ENCODE measurements at places on chromosomes 5 and 9.

GRCh38 chr5:468401-468800 is 25.4 kb downstream of the EXOC3 start:
- no peak for DNase-seq

DNA sequence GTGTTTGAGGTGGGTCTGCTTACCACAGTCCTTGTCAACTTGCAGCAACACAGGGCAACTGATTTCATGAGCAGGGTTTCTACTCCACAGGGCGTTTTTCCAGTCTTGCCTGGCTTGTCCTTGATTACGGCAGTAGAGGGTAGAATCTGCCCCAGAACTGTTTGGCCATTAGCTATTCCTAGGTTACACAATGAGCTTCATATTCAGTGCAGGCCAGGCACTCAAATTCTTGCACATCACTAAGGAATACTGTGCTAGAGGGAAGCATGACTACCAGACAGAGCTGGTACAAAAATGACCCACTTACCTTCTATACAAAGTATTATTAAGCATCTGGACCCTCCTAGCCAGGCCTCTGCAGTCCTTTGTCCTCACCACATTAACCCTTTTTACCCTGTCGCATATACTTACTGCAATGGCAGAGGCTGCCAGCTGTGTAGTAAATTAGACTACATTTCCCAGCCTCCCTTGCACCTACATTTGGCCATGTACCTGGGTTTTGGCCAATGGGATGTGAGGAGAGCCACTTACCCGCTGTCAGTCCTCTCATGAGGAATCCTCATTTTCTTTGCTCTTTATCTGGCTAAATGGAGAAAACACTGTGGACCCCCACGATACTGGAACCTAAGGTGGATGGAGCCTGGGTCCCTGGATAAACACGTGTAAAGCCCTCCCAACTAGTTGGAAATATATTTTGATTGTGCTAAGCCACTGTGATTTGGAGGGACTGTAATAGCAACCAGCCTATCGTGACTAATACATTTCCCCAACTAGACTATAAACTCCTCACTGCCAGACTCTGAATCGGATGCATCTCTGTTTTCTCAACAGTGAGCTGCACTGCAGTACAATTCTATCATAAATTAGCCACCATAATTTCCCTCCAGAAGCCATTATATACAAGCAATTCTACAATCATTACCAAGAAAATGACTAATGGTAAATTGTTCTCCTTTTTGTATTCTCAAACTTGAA is 218.7 kb downstream of the GLIS3 start:
- no peak for DNase-seq

- no peak for DNase-seq
Measured at GRCh38 chr9:109872901-109873300, 92.9 kb downstream of the PALM2AKAP2 start.

DNA sequence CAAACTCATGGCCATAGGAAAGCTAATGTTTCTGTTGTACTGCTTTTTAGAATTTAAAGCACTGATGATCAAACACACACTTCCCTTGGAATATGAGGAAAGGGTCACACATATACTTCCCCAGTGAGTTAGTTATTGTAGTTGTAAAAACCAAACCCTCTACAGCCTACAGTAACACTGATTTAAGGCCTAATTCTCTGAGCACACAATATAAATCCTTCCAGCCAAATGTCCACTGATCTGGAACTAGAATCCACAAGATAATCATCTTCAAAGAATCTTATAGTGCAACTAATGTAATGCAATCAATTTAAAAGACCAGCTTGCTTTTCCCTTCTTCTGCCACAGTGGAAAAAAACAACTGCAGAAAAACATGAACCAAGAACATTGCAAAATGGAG is 219.3 kb downstream of the CAAP1 start:
- no peak for DNase-seq

- DNase-seq = peak; percentile 15
Measured at GRCh38 chr5:181098762-181099601, 32.0 kb downstream of the OR2V1 start.

- no peak for DNase-seq
Measured at GRCh38 chr5:169576181-169576598, 7.4 kb upstream of the SPDL1 start.

DNA sequence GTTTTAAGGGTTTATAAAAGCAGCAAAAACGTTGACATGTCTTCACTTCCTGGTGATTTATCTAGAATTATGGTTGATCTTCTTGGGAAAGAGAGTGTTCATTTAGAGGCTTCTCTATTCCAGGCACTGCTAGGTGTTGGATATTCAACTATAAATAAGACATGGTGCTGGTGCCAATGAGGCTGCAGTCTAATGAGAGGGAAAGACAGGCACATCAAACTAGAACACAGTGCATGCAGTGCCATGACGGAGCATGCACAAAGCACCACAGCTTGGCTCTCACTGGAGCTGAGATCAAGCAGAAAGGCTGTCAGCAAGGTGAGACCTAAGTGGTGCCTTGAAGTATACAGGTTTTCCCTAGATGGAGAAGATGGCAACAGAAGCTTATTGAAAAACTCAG is 126.5 kb downstream of the RMI1 start:
- DNase-seq = no peak

DNA sequence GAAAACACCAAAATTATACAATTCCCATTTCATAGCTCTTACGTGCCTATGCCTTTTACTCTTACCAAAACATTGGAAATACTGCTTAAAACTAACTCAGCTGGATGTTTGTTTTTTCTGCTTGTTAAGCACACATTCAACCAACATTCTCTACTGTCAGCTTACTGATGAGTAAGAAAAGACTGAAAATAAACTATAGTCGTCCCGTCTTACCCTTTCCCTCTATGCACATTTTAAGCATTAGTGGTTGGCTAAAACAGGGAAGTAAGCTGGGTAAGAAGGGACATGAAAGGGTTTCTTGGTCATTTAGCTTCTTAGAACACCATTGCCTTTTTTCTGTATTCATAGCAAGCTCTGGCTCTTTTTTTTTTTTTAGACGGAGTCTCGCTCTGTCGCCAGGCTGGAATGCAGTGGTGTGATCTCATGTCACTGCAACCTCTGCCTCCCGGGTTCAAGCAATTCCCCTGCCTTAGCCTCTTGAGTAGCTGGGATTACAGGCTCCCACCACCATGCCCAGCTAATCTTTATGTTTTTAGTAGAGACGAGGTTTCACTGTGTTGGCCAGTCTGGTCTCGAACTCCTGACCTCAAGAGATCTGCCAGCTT is 232.1 kb upstream of the PCSK5 start:
- DNase-seq = no peak

DNA sequence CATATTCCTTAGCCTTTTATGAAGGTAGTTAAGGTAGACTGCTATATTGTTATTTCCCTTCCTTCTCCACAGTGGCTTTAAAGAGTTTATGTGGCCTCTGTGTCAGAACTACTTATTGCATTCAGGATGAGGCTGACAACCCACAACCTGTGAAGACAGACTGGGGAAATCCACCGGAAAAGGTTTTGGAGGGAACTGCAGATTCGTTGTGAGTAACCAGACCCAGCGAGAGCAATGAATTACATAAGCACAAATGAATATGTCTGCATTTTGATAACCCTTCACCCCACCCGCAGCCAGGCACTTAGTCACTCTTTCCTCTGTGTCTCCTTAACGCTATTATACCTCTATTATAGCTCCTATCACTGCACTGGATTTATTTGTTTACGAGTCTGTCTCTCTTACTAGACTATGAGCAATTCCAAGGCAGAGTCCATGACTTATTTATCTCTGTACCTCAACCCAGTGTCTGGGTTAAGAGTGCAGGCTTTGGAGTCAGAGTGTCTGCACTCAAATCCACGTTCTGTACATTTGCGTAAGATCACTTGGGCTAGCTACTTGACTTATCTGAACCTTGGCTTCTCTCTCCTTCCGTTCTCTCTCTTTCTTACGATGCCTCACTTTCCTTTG is 19.2 kb downstream of the KCTD16 start:
- peak; percentile 59 for DNase-seq

DNA sequence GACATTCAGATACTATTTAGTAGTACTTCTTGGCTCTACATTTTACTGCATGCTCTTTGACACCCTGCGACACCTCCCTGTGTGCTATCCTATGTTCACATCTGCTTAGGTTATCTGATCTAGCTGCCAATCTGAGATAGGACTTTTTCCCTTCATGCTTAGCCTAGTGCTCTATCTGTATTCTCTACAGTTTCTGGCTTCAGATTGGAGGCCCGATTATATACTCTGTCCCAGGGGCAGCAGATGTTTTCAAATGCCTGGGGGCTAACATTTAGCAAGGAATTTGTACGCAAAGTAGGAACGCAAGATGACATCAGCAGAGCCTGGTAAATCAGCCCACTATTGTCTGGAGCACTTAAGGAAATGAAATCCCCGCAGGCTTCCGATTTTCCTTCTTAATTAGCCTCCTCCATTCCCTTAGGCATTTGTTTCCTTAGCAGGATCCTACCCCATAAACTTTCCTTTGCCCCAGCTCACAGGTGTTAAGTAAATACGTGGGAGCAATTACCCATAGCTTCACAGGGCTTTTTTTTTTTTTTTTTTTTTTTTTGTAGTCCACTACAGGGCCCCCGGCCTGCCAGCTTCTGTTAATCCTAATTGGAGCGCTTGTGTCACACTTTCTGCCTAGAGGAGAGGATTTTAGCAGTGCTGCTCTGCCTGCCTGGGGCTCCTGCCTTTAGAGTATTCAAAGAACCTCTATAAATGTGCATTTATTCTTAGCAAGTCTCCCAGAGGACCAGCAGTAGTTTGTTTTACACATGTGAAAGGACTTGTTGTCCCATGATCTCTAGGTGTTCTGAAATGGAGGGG is 61.1 kb upstream of the LPAR1 start:
- DNase-seq = no peak

DNA sequence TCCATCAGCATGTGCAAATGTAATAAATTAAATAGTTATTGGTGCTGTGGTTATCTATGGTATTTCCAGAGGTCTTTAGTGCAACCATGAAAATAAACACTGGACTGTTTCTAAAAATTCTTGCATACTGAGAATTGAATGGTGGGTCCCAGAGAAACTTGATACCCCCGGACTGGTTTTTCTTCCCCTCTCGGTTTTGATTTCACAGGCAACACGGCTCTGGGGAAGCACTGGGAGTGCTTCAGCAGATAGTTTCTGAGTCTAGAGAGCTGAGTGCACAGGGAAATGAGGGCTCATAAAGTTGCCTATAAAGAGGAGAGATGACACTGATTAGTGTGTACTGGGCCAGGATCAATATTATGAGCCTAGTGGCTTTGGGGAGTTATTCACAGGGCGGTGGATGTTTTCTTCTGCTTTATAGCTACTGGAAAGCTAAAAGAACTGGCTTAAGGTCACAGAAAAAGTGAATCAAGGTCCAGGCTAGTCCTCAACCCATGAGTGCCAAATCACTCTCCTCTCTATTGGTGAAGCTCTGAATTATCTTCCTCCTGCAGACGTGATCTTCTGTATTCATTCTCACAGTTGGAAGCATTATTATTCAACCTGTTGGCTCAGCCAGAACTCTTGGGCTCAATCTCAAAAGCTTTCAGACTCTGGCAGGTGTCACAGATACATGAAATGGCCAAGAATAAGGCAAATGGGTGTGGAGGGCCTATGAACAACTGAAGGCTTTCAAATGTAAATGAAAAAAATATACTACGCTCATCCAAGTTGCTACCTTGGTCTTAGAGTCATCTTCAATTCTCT is 170.2 kb upstream of the HMHB1 start:
- DNase-seq = no peak

- DNase-seq = no peak
Measured at GRCh38 chr9:132541870-132542830, 40.3 kb upstream of the BARHL1 start.

GRCh38 chr5:134440201-134440755 is 28.6 kb upstream of the CDKN2AIPNL start:
- DNase-seq = no peak

- no peak for DNase-seq
Measured at GRCh38 chr5:135141303-135142268, 107.6 kb upstream of the PITX1 start.

Measured in stimulated activated CD4-positive, alpha-beta T cell treated with anti-CD3 and anti-CD28 coated beads, Interleukin-2, amount 100 ng/mL, for 24 hours (primary cell).